ENCODE measurements at places on chromosomes 7 and 10. TPM values are rescaled to one million over a fixed set of nuclear protein-coding genes. Genes with fewer than 3 reads are reported as not detected.

HECW1 gene
- not detected for total RNA-seq

- H3K27me3 ChIP-seq: peaks cover 2% of the 10 kb centered on the region
- H3K4me1 ChIP-seq: no peaks in the 10 kb centered on the region
- no peak overlapping the region for H3K4me3 ChIP-seq
- no peak overlapping the region for H3K27ac ChIP-seq
- no peak for DNase-seq
These were observed 156.5 kb upstream of the HDAC9 start for GRCh38 chr7:18338910-18339523.

DNA sequence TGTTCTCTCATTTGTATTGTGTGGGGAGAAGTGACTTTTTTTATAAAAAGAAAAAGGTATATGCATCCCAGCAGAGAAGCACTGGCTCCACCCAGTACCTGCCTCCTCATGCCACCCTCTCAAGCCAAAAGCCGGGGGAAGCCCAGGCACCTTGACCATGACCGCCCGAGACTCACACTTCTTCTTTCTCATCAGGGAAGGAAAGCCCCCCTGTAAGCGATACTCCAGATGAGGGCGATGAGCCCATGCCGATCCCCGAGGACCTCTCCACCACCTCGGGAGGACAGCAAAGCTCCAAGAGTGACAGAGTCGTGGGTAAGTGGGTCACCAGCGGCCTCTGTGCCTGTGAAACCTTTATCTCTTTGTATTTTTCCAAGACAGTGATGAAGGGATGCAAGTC is 22.9 kb downstream of the IKZF1 start:
- H3K36me3 ChIP-seq: peaks cover 92% of the 10 kb centered on the region
- H3K27ac ChIP-seq: peak overlapping the region; percentile 33
- no peaks in the 10 kb centered on the region for H3K27me3 ChIP-seq
- H3K4me1 ChIP-seq: peaks cover 59% of the 10 kb centered on the region
- no peak for DNase-seq
- no peak overlapping the region for H3K4me3 ChIP-seq

DNA sequence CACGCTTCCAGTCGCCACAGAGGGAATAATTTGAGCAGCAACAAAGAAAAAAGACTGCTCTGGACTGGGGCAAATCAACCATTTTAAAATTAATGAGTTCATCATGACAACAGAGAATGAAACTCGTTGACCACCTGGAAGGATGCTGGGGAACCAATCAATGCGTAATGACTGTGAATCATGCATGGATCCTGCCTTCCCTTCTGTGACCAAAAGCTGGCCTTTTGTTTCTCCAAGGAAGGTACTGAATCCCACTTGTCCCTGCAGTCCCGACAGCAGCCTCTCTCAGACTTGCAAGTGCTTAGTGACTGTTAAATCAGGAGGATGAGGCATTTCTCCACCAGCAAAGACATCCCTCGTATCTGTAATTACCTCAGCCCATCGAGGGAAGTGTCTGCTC is 68.0 kb upstream of the TNS3 start:
- no peak overlapping the region for H3K4me3 ChIP-seq
- no peaks in the 10 kb centered on the region for H3K27me3 ChIP-seq
- peaks cover 13% of the 10 kb centered on the region for H3K4me1 ChIP-seq
- H3K27ac ChIP-seq: no peak overlapping the region
